Vagina (tissue), 2 donors: ENCODE measurements at places on chromosomes 16 and 17. TPM values are rescaled to one million over a fixed set of nuclear protein-coding genes. Genes with fewer than 3 reads are reported as not detected.

Gene NOG
- total RNA-seq: 7.4 TPM

Gene TNP2
- not detected for total RNA-seq

Gene FNDC8
- not detected for total RNA-seq

Gene PNMT
- total RNA-seq: 5.6 TPM

Gene MSI2
- total RNA-seq: 27.3 TPM

DNA sequence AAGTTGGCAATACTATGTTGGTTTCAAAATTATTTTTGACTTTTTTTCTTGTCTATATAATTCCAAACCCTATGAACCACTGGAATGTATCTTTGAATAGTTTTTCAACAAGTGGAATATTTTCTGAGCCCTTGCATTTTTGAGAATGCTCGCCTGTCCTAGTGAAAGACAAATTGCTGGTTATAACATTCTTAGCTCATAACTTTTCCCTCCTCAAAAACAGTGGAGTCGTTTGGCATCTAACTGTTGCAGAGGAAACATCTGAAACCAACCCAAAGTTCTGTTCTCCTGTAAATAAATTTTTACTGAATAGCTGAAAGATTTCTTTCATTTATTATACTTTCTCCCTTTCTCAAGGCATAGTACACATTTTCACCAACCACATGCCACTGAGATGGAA lies 11.3 kb upstream of the COX10 start:
- no peak for DNase-seq

- DNase-seq: no peak
Observed at GRCh38 chr17:28667870-28668269, 5.9 kb downstream of the SUPT6H start.

GRCh38 chr17:1803280-1803679 lies 26.4 kb downstream of the SMYD4 start:
- DNase-seq: no peak

DNA sequence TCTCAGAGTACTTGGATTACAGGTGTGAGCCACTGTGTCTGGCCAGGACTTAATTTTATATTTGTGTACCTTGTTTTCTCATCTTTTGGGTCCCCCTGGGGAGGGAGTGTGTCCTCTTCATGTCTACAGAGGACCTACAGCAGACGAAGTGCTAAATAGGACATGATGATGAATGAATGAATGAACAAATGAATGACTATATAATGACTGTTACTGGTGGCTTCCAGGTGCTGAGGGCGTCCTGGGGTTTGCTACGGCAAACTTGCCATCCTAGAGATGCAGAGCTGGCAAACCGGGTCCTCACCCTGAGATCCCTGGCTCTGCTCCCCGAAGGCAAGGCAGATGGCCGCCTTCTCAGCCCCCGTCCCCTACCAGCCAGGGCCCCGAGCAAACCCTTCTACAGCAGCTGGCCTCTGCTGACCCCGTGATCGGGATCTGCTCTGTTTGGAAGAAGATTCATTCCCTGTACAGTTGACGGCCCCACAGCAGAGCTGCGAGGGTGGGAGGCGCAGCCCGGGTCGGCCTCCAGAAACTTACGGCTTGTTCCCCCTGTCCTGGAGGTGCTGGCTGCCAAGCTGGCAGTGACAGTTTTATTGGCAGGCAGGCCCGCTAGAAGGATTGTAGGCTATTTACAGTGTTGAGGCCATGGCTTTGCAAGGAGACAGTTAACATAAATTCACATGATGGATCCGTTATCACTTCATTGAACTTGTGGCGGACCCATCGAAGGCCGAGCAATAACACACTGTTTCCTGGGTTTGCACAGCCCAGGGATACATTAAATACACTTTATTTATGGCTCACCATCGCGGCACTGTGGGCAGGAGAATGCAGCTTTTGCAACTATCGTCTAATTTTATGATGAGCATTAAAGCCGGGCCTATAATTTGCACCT lies 197.7 kb upstream of the GSE1 start:
- DNase-seq: no peak

- DNase-seq: no peak
Observed at GRCh38 chr17:1379930-1380313, 20.1 kb downstream of the YWHAE start.

GRCh38 chr16:67949645-67950044 lies 5.7 kb upstream of the LCAT start:
- DNase-seq: no peak

- DNase-seq: no peak
Observed at GRCh38 chr16:64475627-64476351, 646.1 kb downstream of the CDH11 start.

DNA sequence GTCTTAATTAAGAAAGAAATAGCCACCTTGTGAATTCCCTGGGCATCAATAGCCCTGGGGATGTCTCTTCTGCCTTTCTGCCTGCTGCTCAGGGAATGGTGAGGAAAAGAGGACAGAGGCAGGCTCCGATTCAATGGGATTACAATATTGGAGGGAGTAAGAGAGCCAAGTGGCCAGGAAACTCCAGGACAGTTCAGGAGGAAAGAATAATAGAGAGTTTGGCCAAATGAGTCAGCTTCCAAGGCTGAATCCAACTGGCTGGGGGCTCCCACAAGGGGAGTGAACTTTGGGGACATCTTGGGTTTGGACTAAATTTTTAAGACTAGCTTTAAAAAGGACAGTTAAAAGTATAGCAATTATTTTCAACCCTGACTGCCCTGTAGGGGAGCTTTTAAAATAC lies 235.8 kb upstream of the ASIC2 start:
- DNase-seq: no peak

- no peak for DNase-seq
Observed at GRCh38 chr16:46687486-46687885, 1.5 kb downstream of the VPS35 start.

DNA sequence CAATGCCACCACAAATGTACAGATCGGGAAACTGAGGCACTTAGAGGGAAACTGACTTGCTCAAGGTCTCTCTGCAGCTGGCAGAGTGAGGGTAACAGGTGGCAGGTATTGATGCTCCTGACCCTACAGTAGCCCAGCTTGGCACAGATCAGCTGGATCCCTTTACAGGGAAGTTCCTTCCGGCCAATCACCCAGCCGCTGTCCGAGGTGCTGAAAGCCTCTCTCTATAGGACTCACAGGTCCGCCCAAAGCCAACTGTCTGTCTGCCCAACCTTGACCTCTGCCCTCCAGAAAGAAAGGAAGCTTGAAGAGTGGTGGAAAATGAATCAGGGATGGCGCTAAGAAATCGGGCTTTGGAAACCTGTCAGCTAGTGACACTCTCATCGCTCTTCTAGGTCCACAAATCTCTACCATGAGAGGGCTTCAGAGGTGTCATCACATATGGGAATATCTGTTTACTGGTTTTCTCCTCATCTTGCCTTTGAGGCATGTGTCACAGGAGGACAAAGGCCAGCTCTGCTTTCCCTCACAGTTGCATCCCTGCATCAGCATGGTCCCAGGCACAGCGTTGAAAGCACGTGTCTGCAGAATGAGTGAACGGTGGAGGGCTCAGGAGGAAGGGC lies 246.2 kb downstream of the KATNIP start:
- no peak for DNase-seq
